Kidney epithelial cell (primary cell): ENCODE measurements at places on chromosomes 5 and 9. TPM values are rescaled to one million over a fixed set of nuclear protein-coding genes. Genes with fewer than 3 reads are reported as not detected.

The ARRDC3 gene
- 35.2 and 39.1 TPM in 2 replicates for total RNA-seq

The SLC45A2 gene
- not detected in 2 replicates for total RNA-seq

The GLDC gene
- total RNA-seq: 10.3 and 17.3 TPM in 2 replicates

The JADE2 gene
- total RNA-seq: 13.5 and 20.8 TPM in 2 replicates

The DMRTA1 gene
- total RNA-seq: 0.92 and 1.1 TPM in 2 replicates

The OLFML2A gene
- 7.0 and 16.4 TPM in 2 replicates for total RNA-seq

The MCC gene
- 16.7 and 24.7 TPM in 2 replicates for total RNA-seq

The N4BP3 gene
- total RNA-seq: 6.0 and 6.8 TPM in 2 replicates

The TMEM141 gene
- 69.8 and 79.8 TPM in 2 replicates for total RNA-seq

The ANKRD55 gene
- total RNA-seq: not detected in 2 replicates

DNA sequence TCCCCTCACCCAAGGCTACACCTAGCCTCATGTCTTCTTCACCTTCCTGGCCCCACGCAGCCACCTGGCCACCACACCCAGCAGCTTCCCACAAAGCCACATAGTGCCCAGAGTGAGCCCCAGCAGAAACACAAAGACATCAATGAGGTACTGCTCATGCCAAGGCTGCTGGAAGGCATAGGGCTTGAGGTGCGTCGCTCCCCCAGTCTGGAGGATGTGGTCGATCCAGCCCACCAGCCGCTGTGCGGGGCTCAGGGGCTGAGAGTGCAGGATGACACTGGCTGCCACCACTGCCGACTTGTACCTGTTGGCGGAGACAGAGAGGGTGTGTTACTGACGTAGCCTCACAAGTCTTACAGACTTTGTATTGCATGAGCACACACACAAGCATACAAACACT, 15.8 kb upstream of the CAPSL start:
- no peak for DNase-seq

DNA sequence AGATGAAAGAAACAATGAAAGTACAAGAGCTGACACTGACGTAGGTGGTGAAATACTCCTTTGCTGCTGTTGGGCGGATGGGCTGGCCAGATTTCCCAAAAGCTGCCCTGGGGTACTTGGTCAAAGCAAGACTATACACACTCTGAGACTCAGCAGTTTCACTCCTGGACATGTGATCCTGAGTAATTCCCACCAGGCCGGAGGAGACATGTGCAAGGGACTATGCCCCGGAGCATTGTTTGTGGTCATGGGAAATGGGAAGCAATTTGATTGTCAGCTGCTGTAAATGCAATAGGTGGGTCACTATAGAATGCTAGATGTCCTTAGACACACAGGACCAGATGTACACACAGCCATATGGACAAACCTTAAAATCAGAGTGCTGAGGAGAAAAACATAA, 116.1 kb downstream of the DCP2 start:
- no peak for DNase-seq

DNA sequence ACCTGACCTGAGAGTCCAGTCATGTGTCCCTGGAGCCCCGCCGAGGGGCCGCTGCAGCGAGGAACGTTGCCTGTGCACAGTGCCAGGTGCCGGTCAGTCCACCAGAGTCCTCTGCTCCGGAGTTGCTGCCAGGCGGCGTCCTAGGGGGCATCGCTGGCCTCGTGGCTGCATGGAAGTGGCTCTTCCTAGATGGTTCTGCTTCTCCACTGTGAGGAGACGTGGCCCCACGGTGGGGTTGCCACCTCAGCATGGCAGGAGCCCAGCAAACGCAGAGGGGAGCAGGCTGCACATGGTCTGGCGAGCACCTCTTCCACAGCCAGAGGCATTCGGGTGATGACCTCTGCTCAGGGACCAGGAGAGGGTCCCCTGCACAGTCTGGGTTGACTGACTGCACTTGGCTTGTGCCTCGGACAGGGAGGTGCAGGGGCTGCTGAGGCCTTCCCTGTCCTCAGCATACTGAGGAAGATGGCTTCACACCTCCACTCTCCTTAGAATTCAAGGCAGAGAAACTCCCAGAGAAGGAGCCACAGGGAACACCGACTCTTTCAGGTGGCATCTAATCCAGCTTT, 25.9 kb upstream of the POMT1 start:
- DNase-seq: no peak

- DNase-seq: no peak
Observed at GRCh38 chr9:122819791-122820489, 8.4 kb downstream of the PDCL start.

- no peak for DNase-seq
Observed at GRCh38 chr5:124315741-124316415, 430.6 kb downstream of the ZNF608 start.

- no peak for DNase-seq
Observed at GRCh38 chr5:125088522-125089105, 342.2 kb upstream of the ZNF608 start.

- DNase-seq: no peak
Observed at GRCh38 chr9:83714329-83714728, 6.6 kb upstream of the UBQLN1 start.

GRCh38 chr5:96214442-96215197, 218.4 kb downstream of the PCSK1 start:
- peak; percentile 73 for DNase-seq

GRCh38 chr9:107963246-107963645, 473.7 kb upstream of the KLF4 start:
- DNase-seq: no peak

DNA sequence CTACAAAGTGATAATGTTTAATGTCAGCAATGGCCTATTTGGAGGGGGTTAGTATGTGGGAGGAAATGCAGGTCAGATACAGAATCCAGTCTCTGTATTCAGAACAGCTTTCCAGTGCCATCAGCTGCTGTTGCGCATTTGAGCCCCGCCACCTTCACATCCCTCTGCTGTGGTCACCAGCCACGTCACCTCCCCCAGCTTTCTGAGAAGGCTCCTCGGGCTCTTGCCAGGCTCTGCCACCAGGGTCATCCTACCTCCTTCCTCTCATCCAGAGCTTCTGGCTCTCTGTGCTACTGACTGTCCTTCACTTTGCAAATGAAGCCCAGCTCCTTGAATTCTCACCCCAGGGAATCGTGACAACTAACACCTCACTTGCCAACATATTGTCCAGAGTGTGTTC, 138.8 kb downstream of the PIK3R1 start:
- no peak for DNase-seq

DNA sequence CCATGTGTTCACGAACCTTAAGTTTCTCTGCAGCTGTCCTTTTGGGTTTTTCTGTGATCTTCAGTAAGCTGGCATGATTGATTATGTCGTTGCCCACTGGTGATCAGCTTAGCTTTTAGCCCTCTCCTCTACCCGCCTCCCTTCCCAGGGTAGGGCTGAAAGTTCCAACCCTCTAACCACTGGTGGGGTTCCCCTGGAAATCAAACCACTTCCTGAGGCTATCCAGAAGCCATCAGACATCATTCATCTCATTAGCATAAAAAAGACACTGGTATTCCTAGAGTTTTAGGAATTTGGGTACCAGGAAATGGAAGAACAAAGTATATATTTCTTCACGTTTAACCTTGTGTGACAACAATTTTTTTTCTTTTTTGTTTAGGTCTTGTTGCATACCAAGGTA, 29.8 kb downstream of the SPIN1 start:
- DNase-seq: no peak

GRCh38 chr5:30874241-30875034, 319.0 kb upstream of the CDH6 start:
- DNase-seq: no peak

GRCh38 chr5:75666801-75667200, 50.4 kb downstream of the POC5 start:
- DNase-seq: no peak
